ENCODE measurements at places on chromosomes 12 and 14.

DNA sequence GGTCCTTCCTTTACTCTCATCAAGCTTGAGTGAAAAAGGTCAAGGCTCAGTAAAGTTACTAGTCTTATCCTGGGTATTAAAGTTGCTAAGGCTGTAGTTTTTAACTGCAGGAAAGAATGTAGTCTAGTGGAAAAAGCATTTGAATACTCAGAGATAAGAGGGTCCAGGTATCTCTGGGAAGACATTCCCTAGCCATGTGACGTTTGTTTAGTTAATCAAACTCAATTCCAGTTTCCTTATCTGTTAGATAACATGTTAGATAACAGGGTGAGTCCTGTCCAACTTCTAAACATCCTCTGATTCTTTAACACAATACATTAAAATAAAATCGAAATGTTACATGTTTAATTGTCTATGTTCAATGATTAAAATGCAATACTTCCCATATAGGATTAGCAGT is 720.7 kb upstream of the LMO3 start:
- DNase-seq, result no peak

GRCh38 chr12:109844091-109844490 is 10.9 kb upstream of the TRPV4 start:
- no peak for DNase-seq

- DNase-seq, result no peak
These were observed 64.9 kb downstream of the RIC8B start for GRCh38 chr12:106839333-106839732.

DNA sequence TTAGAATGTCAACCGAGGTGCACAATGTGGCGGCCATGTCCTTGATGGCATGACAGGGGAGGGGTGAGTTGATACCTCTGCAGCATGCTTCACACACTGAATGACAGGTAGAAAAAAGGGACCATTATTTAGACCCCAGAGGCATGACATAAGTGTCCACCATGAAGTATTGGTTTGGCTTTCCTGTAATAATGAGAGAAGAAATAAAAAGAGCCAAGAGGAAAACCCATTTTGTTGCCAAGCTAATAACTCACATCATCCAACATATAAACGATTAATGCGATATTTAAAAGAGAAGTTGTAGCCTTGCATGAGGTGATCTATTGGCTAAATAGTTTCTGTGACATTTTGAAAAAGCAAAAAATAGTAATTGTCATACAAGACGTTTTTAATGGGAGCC is 343.4 kb downstream of the LRIG3 start:
- no peak for DNase-seq

- no peak for DNase-seq
These were observed 232.2 kb downstream of the C12orf50 start for GRCh38 chr12:87796961-87797516.

DNA sequence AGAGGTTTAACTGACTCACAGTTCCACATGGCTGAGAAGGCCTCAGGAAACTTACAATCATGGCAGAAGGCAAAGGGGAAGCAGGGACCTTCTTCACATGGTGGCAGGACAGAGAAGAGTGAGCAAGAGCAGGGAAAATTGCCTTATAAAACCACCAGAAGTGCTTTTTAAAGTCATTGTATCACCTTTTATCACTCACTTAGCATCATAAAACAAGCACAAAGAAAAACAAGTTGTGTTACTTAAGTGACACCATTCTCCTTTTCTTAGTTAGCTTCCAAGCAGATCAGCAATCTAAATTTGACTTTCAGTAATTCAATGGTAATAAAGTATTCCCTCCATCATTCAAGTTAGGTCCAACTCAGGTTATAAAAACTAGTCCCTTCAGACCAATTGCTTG is 28.5 kb downstream of the OSBPL8 start:
- DNase-seq, result no peak

DNA sequence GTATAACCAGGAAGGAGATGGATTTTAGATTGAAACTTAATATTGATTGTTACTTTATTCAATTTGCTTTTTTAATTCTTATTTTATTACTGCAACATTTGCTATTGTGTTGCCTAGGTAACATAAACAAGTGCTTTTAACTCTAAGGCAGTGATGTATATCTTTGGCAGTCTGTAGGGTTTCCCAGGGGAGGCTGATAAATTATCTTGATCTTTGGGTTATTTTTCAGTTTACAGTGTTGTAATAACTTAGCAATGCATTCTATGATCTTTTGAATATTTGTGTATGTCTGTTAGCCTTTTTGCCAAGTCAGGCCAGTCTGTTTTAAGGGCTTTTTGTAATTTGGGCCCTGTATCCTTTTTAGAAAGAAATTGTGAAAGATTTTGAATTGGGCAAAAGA is 7.8 kb upstream of the DTD2 start:
- DNase-seq, result no peak

GRCh38 chr14:67514650-67515385 is 18.3 kb upstream of the PLEKHH1 start:
- DNase-seq, result peak; percentile 75

DNA sequence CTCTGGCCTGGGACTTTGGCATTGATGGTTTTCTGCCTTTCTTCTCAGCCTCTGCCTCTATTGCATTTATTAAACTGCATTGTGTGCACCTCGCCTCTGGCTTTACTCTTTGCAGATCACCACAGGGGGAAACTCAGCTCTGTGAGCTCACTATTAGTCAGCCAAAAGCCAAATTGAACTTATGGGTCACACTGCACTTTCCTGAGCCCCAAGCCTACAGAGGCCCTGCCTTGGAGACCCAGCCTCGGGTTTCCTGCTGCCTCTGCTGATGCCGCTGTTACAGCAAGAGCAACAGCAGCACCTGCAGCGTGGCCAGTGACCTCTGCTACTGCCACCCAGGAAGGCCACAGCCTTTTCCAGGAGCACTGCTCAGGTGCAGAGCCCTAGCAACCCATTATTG is 122.5 kb downstream of the DAD1 start:
- no peak for DNase-seq

- no peak for DNase-seq
These were observed 6.9 kb downstream of the VEZT start for GRCh38 chr12:95224202-95225170.

GRCh38 chr12:28145216-28145615 is 45.0 kb upstream of the CCDC91 start:
- DNase-seq, result no peak

DNA sequence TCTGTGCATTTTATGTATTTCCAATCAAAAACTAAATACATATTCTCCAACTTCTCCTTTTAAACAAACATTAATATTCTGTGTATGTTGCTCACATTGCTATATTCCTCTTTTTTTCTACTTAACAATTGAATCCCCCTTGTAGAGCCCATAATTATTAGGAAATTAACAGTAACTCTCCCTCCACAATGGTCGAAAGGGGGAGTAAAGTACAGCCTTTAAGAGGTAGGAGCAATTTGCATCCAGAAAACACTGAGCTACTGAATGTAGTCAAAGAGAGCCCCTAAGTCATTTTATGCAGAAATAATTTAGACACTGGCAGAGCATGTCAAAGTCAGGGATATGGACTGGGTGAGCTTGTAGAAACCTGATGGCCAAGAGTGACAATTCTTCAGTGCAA is 57.2 kb upstream of the SCN8A start:
- no peak for DNase-seq

GRCh38 chr14:100830681-100831080 is 4.8 kb downstream of the MEG3 start:
- no peak for DNase-seq

DNA sequence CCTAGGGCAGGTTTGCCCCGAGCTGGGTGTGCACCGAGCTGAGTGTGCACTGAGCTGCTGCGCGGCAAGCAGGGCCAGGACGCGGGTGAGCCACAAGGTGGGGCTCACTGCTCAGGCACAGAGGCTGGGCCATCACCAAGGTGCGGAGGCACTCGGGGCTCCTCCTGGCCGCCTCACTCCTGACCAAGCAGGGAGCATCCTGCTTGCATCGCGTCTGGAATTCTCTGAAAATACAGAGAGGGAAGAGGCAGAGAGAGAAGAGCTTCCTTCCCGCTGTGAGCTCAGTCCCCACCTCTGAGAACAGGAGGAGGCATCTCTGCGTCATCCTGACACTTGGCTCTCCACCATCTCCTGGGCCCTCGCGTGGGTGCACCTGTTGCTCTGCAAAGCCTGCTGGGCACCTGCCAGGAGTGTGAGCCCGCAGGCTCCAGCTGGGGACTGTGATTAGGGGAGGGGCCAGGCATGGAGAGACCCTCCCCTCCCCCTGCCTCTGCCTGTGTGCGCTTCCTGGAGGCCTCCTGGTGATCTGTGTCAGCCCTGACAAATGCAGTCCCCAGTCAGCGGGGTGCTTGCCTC is 116.3 kb downstream of the GLT1D1 start:
- peak; percentile 69 for DNase-seq

DNA sequence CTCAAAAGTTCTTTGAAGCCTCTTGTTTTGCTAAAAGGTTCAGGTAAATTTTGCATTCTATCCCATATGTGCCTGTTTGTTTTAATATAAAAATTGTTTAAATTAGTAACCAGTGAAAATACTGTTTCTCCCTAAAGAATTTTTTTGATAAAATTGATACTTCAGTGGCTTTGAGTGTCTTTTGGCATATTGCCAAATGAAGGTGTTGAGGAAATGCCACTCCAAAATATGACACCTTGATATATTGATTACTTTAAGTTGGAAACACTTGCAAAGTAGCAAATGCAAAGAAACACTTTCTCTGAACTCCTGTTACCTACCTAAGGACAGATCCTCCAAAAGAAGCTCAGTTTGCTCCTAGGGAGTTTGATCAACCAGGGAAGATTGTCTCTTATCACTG is 8.4 kb downstream of the STYX start:
- DNase-seq, result no peak

DNA sequence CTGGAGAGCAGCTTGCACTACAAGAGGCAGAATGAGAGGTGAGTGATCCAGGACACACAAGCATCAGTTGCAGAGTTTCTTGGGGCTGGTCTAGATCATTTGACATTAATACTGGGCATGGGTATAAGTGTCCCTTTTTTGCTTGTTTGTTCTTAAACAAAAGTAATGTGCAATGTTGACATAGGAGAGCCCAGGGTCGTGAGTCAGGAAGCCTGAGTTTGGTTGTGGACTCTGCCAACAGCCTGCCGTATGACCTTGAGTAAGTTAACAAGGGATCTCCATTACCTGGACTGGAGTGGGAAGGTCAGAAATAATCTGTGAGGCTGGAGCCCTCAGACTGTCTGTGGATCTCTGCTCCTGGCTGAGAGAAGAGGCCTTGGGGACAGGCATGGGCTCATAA is 170.3 kb downstream of the KCNA5 start:
- no peak for DNase-seq

DNA sequence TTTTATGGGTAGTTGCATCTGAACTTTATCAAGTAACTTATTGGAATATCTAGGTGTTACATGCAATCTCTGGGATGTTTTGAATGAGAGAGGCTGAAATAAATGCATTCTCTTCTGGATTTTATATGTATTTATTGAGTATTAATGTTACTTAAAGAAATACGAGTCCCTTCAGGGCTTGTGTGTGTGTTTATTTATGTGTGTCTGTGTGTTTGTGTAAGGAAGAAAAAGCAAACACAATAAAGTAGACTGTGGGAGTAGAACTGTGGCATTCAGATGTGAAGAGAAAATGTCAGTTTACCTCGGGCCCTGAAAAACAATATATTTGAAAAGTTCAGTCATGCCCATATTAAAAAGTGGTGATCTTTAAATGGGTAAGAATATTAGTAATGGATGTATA is 250.5 kb downstream of the RPL10L start:
- no peak for DNase-seq

- no peak for DNase-seq
These were observed 421 bp downstream of the FCF1 start for GRCh38 chr14:74713395-74713735.

GRCh38 chr12:118417942-118418341 is 41.6 kb downstream of the SUDS3 start:
- DNase-seq, result no peak

GRCh38 chr12:47755655-47756562 is 2.8 kb downstream of the RAPGEF3 start:
- DNase-seq, result no peak

- DNase-seq, result no peak
These were observed 151.0 kb downstream of the TPH2 start for GRCh38 chr12:72089678-72090077.

DNA sequence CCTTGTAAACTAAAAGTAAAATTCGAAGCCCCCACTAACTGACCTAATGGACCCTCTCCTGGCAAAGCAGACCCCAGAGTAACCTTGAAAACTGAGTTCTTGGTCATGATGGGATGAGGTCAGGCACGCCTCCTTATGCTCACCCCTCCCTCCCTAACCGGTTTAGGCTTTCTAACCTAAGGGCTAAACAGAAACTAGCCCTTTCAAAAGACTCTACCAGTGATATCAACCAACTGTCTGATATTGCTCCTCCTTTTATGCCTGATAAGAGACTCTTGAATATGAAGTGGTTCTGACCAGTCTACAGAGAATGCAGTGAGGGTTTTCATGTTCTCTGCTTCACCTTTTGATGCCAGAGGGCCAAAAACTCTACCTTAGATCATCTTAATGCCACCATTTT is 4.8 kb upstream of the LPCAT3 start:
- no peak for DNase-seq

DNA sequence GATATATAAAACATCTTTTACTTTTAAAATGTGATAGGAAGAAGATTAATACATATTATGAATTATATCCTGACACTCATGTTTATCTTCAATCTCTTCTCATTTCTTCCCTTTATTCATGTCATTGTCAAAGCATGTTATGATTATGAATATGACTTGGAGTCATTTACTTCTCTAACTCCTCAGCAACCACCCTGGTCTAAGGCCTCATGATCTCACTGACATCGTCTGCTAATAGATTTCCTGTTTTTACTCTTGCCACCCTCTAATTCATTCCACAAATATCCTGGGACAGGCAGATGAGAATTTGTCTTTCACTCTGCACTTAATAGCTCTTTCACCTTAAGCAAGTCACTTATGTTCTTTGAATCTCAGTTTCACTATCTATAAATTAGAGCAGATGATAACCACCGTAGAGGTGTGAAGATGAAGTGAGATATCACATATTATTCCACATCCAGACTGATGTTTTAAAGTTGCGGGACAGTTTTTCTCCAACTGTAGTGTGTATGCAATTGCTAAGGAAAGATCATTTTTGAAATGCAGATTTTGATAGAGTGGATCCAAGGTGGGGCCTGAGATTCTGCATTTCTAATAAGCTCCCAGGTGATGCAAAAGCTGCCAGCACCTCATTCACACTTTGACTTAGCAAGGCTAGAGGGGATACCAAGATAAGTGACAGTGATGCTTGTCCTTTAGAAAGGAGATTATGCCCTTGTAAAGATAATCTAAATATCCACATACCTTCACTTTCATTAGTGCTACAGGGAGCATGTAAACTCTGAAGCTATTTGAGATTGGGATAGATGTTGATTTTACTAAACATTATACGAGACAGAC is 3.3 kb upstream of the IAPP start:
- no peak for DNase-seq

DNA sequence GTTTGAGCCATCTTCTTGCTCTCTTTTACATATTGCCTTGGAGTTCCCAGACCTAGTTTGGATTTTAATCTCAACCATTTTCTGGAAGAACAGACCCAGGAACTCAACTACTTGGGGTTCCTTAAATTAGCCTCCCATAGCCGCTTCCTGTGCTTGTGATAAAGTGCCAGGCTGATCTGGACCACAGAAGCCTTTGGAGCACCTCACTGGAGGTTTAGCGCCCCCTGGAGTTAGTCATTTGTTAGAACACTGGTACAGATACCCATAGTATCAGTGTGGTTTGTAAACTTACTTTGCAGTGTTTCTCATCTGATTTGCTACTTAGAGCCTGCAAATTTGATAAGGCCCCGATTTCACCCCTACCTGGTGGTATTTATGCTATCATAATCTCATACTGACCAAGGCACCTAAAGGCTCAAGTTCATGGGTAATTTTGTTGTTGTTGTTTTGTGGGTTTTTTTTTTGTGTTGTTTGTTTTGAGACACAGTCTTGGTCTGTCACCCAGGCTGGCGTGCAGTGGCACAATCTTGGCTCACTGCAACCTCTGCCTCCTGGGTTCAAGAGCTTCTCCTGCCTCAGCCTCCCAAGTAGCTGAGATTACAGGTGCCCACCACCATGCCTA is 3.7 kb downstream of the UNC119B start:
- DNase-seq, result peak; percentile 74
